Gastroesophageal sphincter (tissue), 4 donors: ENCODE measurements at places on chromosomes 3 and 15. TPM values are rescaled to one million over a fixed set of nuclear protein-coding genes. Genes with fewer than 3 reads are reported as not detected.
A peak's percentile ranks its signal among the peaks of the same experiment; 100 is the strongest.

- ATAC-seq: no peak
Observed at GRCh38 chr3:128402319-128402718, 64.4 kb downstream of the DNAJB8 start.

GRCh38 chr3:119731560-119732343 is 28.9 kb downstream of the CFAP91 start:
- ATAC-seq: no peak

DNA sequence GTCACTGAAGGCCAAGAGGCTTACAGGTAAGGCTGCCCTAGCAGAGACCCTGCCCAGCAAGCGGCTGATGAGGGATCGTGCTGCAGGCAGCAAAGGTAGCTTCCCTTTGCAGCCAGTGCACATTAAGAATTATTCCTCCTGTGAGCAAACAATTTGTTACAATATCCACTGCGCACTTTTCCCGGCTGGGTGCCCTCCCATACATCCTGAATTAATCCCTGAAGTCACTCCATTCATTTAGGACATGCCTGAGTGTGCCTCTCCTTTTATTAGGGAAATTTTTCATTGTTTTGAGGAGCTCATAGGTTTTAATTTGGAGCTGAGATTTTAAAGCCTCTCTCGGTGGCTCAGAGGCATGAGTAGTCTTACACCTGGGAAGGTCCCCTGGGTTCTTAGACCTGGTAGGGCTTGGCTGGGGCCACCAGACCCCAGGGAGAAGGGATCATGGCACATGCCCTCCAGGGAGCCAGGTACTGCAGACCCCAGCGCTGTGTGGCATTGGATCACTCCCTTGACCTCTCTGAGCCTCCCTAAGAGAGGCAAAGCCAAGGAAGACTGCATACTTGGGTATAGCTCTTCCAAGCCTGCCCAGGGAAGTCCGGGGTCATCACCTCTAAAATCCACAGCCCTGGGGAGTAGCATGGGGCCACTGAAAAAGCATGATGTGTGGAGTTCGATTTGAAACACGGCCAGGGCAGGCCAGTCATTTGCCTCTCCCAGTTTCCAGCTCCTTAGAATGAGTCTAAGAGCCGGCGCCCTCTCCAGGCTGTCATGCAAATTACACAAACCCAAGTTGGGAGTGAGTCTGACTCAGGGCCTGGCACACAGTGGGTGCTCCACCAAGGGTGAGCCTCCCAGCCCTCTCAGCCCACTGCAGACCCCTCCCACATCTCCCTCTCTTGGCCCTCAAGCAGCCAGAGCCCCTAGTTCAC is 151.9 kb upstream of the LINGO1 start:
- no peak for ATAC-seq

- ATAC-seq: no peak
Observed at GRCh38 chr3:44099566-44100297, 142.0 kb upstream of the TOPAZ1 start.

GRCh38 chr15:83784975-83785374 is 131.1 kb downstream of the ADAMTSL3 start:
- ATAC-seq: no peak

DNA sequence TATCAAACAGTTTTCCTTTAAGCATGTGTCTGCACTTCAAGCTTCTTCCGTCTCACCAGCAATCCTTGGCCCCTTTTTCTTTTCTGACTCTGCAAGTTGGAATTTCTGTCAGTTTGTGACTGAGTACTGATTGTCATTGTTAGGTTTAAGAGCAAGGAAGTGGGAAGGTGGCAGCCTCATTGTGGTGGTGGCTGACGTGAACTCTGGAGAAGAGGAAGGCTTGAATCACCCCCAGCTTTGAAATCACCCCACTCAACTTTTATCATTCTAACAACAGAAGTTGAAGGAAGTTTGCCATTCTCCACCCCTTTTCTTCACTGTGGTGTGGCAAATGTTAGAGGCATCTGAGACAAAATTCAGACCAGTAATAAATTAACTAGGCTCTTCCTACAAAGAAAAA is 231.6 kb upstream of the AGTR1 start:
- no peak for ATAC-seq

GRCh38 chr3:107271787-107272387 is 105.4 kb upstream of the CCDC54 start:
- ATAC-seq: peak; percentile 36

GRCh38 chr3:8485943-8486342 is 15.7 kb upstream of the LMCD1 start:
- ATAC-seq: no peak

The GP9 gene
- total RNA-seq: not detected

The TIMP4 gene
- total RNA-seq: 29.3 TPM

- ATAC-seq: no peak
Observed at GRCh38 chr3:49720855-49721595, 1.5 kb upstream of the AMIGO3 start.

The HMG20A gene
- 23.2 TPM for total RNA-seq

The CCR8 gene
- not detected for total RNA-seq

DNA sequence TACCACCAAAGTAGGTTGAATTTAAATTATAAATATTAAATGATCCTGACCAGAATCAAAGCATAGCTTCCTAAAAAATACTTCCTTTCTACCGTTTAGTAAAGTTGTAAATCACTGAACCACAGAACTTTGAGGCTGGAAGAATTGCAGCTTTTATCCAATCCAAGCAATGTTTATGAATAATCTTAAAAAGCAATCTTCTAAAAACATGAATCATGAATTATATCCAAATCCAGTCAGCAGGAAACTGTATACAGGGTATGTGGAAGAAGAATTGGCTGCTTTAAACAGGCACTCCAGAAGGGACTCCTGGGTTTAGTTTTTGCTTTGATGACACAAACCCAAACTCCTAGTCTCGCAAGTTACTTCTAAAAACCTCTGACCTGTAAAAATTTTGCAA is 30.2 kb downstream of the HEG1 start:
- no peak for ATAC-seq

The DISP2 gene
- 0.07 TPM for total RNA-seq

- no peak for ATAC-seq
Observed at GRCh38 chr3:24457719-24458118, 36.9 kb downstream of the THRB start.

DNA sequence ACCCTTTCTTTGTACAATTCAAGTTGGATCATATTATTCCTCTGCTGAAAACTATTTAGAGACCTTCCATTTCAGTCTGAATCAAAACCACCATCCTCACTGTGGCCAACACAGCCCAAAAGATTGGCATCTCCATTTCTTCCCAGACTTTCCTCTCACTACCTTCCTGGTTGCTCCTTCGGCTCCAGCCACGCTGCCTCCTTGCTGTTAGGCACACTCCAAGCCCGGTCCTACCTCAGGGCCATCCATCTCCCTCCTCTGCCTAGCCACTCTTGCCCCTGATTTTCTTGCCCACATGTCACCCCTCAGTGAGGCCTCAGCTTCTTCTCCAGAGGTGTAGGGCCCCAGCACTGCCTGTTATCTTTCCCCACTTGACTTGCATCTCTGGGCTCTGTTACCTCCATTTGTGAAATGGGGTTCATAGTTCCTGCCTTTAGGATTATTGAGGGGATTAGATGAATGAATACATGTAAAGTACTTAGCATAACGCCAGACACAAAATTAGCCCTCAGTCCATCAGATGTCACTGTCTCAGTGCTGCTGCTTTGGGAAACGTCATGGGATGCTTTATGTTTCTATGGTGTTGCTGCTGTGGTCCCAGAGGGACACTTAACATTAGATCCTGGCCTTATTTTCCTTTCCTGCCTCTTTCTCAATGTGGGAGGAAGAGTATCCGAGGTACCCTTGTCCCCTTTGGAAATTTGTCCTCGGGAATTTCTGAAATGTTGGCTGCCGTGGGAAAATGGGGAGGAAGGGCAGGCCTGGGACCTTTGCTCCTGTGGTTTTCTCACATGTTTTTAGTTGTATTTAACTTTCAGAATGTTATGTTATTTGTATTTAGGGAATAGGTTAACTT is 31.3 kb downstream of the SNRK start:
- no peak for ATAC-seq
